ENCODE measurements at places on chromosomes 5 and 9. TPM values are rescaled to one million over a fixed set of nuclear protein-coding genes. Genes with fewer than 3 reads are reported as not detected.

The SAPCD2 gene
- total RNA-seq, result 6.0 TPM

The DEPDC1B gene
- total RNA-seq, result 4.5 TPM

The PCDHB2 gene
- total RNA-seq, result 0.82 TPM

The PRUNE2 gene
- 437 TPM for total RNA-seq

The EPB41L4A gene
- total RNA-seq, result 13.2 TPM

All from mucosa of descending colon (tissue), 3 donors.